Neural crest cell (in vitro differentiated cells): ENCODE measurements at places on chromosomes 5 and 9.

DNA sequence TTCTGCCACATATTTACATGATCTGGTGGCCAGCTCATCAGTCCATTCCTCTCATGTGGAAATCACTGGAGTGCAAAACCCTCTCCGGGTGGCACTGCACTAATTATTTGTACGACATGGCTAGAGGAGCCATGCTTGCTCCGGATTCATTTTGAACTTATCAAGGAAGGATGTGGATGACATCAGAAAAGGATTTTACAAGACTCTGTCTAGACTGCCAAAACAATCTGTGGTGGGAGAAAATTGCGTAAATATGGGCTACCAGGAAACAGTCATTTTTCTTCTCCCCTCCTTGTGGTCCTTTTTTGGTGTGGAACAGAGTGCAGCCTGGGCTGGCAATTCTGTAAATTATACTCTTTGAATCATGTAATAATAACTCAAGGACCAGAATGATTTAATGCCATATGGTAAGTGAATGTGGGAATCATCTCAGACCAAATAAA lies 123.4 kb upstream of the IFNE start:
- DNase-seq, result no peak

DNA sequence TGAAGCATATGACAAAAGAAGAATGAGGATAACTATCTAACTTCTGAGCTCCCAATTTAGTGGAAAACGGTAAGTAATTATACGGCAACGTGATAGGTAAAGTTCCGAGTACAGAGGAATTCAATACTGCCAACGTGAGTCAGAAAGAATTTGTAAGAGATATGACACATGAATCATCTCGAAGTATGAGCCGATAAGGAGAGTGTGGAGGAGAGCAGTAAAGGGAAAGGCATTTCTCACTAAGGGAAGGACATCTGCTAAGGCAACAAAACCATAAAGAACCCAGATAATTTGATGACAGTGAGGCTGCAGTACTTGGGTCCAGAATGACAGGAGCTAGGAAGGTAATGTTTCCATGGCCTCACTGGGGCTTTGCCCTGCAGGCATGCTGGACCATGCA lies 11.0 kb downstream of the MPDZ start:
- no peak for DNase-seq

DNA sequence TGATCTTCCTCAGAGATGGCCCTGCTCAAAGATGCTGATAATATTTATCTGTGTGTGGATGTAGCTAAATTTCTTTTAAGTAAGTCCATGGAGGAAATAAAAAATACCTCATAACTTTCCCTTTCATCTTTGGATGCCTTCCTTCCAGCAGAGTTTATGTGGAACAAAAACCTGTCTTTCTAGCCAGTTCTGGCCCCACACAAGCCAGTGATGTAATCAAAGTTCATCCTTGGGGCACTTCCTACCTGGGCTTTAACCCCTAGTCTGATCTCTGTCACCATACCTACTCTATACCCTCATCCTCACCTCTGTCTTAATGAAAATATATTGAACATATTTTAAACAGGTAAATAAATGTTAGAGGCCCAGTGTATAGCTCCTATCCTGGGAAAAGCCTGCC lies 39.8 kb upstream of the RASGRF2 start:
- DNase-seq, result no peak

GRCh38 chr5:3424946-3425345 lies 170.7 kb upstream of the IRX1 start:
- no peak for DNase-seq

DNA sequence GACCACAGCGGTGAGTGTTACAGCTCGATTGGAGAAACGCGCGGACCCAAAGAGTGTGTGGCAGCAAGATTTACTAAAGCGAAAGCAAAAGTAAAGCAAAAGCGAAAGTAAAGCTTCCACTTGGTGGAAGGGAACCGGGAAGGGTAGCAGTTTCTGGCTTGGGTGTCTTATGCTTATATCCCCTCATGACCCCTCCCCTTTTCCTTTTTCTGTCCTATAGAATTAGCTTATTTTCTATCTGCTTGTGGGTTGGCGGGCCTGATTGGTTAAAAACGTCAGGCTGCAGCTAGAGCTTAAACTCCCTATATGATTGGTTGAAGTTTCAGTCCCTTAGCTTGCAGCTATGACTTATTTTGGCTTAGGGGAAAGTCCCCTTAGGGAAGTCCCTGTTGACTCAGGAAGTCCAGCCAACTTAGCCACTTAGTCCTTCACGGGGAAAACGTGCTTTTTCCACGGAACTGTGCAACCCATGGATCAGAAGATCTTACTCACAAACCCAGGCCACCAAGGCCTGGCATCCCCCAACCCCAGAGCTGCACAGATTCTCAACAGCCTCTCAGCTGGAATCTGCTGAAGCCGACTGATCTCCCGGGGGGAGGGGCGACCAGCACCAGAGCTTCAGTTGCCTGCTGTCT lies 114.2 kb upstream of the ADAMTS16 start:
- no peak for DNase-seq

DNA sequence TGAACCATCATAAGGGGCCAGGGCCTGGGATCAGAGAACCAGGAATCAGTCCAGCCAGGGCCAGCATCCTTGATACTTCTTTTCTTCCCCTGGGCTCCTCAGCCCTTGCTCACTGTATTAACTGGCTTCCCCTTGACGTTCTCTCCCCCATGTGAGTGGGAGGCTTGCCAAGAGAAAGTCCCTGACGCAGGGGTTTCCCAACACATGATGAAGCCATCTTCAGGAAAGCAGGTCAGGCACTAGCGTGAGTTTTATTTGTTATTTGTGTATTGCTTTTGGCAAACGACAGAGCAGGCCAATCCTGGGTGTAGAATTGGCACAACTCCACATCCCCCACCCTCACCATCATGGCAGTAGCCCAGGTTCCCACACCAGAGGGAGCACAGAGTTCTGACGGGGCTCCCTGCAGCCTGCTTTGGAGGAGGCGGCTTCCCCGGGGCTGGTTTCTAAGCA lies 165.5 kb upstream of the NFIL3 start:
- DNase-seq, result no peak

DNA sequence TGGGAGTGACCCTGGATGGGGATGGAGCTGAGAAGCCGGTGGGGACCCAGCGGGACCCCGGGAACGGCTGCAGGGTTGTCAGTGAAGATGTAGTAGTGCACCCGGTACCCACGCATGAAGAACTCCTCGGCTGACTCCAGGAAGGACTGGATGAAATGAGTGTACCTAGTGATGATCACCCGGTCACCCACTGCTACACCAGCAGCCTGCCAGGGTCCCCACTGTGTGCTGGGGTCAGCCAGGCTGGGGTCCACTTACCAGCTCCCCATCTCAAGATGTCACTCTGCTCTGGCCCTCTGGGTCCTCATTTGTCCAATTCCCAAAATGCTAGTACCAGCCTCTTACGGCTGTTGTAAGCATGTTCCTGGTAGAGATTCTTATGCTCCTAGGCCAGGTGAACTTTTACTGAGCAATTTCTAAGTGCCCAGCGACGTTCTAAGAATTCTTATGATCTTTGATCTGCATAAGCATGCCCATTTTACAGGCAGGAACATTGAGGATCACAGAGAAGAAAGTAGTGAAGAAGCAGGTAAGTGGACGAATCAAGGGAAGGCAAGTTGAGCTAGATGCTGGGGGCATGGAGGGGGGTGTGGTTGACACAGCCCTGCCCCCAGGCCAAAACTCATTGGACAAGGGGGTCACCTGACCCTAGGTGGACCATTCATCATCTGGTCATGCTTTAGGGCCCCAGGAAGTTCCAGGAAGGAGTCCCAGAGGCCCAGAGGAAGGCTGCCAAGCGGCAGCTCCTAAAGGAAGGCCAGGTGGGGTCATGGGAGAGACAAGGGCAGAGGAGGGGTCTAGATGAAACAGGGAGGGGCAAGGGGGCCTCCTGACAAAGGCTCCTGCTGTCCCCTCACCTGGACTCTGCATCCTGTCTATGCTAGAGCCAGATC lies 9.4 kb downstream of the GBGT1 start:
- DNase-seq, result no peak

- DNase-seq, result no peak
Measured at GRCh38 chr9:25613709-25614108, 64.5 kb downstream of the TUSC1 start.

GRCh38 chr9:111944241-111944866 lies 47.7 kb downstream of the UGCG start:
- DNase-seq, result no peak

DNA sequence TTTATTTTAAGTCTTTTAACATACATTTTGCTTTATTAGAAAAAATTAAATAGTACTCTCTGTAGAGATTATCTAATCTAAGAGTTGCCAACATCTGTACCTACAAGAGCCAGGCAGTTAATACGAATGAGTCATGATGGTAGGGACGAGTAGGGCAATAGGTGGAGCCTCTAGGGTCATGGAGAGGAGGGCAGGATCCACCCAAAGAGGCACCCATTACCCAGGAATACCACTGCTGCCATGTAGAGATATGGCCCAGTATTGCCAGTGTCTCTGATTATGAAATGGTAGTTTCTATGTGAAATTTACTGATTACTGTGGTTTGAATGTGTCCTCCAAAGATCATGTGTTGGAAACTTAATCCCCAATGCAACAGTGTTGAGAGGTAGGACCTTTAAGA lies 170.4 kb downstream of the PIK3R1 start:
- DNase-seq, result no peak
